ENCODE measurements at places on chromosomes 6 and 20.

GRCh38 chr20:50248104-50248641 is 57.5 kb downstream of the CEBPB start:
- no peak for DNase-seq

GRCh38 chr6:116218172-116218633 is 35.7 kb downstream of the TSPYL4 start:
- DNase-seq = no peak

- DNase-seq = no peak
These were observed 6.6 kb upstream of the ZBTB22 start for GRCh38 chr6:33324125-33324524.

DNA sequence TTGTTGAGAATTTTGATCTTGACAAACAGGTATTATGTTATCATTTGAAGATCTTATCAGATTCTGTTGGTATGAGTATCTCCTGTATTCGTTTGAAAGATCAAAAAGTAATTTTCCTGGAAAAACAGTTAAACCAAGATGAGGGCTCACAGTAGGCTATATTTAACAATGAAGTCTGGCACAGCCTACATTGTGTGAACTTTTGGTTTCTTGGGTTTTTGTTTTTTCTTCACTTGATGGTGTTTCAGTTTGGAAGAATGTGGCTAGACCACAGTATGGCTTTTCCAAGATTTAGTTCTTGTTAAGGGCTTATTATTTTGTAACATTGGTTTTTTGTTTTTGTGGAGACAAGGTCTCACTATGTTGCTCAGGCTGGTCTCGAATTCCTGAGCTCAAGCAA is 306.4 kb downstream of the CDKAL1 start:
- DNase-seq = no peak

GRCh38 chr20:10453241-10453640 is 18.1 kb downstream of the SLX4IP start:
- no peak for DNase-seq

GRCh38 chr20:35174458-35175216 is 2.8 kb downstream of the PROCR start:
- DNase-seq = no peak

DNA sequence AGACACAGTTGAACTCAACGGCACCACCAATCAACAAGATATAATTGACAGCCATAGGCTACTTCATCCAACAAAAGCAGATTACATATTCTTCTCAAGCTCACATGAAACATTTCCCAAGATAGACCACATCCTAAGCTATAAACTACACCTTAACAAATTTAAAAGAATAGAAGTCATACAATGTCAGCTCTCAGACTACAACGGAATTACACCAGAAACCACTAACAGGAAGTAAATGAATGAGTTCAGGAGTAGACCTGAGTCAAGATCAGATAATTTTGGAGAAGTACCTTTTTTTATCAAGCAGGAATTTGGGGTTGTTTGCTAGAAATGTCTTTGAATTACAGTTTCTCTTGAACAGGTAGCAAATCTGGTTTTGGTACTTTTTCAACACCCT is 237.8 kb downstream of the TBX18 start:
- no peak for DNase-seq
